ENCODE measurements at places on chromosomes 3 and 15.

DNA sequence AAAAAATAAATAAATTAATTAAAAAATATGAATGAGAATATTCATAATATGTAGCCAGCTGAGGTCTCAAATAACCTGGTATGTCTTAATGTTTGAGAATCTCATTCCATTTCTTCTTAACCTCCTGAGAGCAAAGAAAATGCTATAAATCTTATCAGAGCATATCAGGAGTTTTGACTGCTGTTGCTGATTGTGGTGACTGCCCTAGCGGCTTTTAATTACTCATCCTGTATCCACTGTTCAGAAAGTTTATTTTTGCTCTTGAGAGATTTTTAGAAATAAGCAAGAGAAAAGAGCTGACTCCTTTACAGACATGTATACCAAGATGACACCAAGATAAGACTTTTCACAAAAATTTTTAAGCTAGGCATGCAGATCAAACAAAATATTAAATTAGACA is 454.8 kb upstream of the CBLB start:
- no peak for DNase-seq

DNA sequence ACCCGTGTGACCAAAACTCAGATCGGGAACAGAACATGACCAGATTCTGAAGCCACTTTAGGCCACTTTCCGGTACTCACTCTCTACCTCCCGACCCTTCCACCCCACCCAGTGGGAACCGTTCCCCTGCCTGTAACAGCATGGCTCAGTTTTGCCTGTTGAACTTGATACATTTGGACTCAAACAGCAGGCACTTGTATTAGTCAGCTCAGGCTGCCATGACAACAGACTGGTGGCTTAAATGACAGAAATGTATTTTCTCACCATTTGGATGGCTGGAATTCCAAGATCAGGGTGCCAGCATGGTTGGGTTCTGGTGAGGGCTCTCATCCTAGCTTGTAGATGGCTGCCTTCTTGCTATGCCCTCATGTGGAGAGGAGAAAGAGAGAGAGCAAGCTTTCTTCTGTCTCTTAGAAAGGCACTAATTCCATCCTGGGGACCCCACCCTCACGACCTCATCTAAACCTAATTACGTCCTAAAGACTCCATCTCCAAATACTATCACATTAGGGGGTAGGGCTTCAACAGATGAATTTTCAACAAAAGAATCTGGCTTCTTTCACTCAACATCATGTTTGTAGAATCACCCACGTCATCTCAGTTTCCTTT is 9.3 kb upstream of the SSUH2 start:
- DNase-seq: no peak

- no peak for DNase-seq
These were observed 14.4 kb upstream of the GOLGA8J start for GRCh38 chr15:30068326-30068725.

DNA sequence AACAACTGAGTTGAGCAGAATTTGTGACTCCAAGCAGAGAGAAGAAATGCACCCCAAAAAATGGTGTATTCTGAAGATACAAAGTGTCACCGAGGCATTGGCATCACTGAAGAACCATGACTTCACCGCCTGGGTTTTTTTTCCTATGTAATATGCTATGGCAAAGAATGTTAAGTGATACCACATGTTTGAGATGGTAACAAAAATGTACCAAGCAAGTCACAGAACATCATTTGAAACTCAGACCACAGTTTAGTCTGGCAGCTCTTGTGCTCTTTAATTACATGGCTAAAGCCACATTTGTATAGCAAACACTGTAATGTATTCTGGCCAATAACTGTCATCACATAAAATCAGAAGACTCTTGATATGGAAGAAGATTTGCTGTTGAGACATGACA is 323.5 kb downstream of the ULK4 start:
- no peak for DNase-seq

GRCh38 chr15:42727750-42728381 is 9.1 kb downstream of the CDAN1 start:
- DNase-seq: no peak

GRCh38 chr3:59367150-59367549 is 317.3 kb upstream of the CFAP20DC start:
- DNase-seq: no peak

DNA sequence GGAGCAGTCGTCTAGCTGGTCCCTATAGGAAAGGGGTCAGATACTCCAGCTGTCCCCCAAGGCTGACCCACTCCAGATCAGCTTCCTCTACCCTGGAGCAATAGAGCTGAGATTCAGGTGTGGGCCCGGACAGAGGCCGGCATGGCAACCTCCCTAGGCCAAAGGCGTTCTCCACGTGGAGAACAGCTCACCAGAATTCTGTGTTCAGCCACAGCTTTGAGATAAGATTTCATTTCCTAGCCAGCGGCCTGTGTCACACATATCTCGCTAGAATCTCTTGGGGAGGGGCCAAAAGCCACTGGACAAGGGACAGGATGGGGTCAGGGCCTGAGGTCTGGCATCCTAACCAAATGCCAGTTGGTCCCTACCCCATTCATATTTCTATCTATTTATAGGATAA is 20.1 kb downstream of the SRGAP3 start:
- no peak for DNase-seq

DNA sequence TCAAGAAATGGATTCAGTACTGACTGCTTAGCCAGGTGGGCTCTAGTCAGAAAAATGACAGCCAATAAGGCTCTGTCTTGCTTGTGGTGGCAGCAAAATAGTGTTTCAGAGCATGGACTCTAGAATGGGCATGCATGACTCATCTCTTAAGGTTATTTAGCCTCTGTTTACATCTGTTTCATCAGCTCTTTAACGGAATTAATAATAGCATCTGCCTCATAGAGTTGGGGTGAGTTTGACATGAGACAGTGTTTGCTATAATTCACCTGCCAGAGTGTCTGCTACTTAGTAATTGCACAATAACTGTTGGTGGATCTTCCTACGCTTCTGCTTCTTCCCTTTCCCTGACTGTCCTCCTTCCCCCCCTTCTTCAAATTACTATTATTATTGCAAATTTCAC is 350.4 kb upstream of the SEMA6D start:
- no peak for DNase-seq

GRCh38 chr3:37729119-37729518 is 132.6 kb upstream of the CTDSPL start:
- no peak for DNase-seq

- DNase-seq: no peak
These were observed 2.3 kb downstream of the PLXND1 start for GRCh38 chr3:129603991-129604749.

DNA sequence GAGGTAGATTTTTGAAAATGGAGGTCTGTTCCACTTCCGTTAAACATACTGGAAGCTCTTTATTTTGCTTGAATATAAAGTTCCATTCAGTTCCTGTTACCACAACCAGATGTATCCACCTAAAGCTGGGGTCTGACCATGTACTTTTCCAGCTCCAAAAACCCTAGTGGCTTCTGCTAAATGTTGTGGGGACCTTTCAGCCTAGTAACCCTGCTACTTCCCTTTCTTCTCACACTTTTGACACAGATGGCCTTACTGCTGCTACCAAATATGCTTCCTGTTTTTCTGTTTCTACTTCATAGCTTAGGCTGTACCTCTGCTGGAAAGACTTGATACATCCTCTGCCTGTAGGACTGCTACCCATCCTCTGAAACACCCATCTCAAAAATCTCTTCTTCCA is 87.8 kb downstream of the COL6A6 start:
- no peak for DNase-seq

Data from brain (organoid and tissue), 16 donors.